ENCODE measurements at places on chromosomes 7 and 10.

GRCh38 chr7:69295977-69296376 is 302.3 kb upstream of the AUTS2 start:
- DNase-seq, result no peak

GRCh38 chr7:4665661-4666060 is 16.4 kb upstream of the FOXK1 start:
- no peak for DNase-seq

DNA sequence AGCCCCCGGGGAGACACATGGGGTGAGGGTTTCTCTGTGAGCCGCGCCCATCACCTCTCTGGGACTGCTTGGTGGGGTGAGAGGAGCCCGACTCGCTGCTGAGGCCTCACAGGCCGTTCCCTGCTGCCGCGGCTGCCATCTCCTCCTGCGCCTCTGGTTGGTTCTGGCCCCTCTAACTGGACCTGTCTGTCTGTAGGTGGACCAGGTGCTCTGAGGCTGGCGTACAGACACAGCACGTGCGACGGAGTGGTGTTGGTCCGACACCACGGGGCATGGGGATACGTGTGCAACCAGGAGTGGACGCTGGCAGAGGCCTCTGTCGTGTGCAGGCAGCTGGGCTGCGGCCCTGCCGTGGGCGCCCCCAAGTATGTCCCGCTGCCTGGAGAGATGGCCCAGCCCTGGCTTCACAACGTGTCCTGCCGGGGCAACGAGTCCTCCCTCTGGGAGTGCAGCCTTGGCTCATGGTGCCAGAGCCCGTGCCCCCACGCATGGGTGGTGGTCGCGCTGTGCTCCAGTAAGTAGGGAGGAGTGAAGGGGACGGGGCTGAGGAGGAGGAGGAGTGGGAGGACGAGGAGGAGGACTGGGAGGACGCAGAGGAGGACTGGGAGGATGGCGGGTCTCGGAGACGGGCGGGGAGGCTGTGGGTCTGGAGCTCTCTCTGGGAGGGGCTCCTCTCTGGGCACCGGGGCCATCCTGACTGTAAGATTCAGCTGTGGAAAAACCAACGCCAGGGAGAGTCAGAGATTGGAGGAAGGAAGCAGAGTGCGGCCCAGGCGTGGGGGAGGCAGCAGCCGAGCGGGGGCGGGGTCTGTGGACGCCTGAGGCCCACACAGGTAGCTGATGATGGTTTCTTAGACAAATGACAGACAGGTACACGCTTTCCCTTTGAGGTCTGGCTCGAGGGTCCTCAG is 2.6 kb downstream of the SCART1 start:
- DNase-seq, result no peak

GRCh38 chr7:73509463-73509862 is 12.6 kb downstream of the BAZ1B start:
- no peak for DNase-seq

- no peak for DNase-seq
Measured at GRCh38 chr10:127715782-127716378, 21.1 kb upstream of the FOXI2 start.

- DNase-seq, result no peak
Measured at GRCh38 chr7:84339306-84339705, 144.7 kb upstream of the SEMA3A start.

- no peak for DNase-seq
Measured at GRCh38 chr7:20164425-20165145, 52.6 kb downstream of the MACC1 start.

- no peak for DNase-seq
Measured at GRCh38 chr7:47520406-47520805, 61.5 kb downstream of the TNS3 start.

GRCh38 chr10:1289591-1289990 is 233.4 kb downstream of the WDR37 start:
- DNase-seq, result no peak
